ENCODE measurements at places on chromosomes 4 and X. TPM values are rescaled to one million over a fixed set of nuclear protein-coding genes. Genes with fewer than 3 reads are reported as not detected.

PCYT1B gene
- 0.27 TPM for total RNA-seq

DNA sequence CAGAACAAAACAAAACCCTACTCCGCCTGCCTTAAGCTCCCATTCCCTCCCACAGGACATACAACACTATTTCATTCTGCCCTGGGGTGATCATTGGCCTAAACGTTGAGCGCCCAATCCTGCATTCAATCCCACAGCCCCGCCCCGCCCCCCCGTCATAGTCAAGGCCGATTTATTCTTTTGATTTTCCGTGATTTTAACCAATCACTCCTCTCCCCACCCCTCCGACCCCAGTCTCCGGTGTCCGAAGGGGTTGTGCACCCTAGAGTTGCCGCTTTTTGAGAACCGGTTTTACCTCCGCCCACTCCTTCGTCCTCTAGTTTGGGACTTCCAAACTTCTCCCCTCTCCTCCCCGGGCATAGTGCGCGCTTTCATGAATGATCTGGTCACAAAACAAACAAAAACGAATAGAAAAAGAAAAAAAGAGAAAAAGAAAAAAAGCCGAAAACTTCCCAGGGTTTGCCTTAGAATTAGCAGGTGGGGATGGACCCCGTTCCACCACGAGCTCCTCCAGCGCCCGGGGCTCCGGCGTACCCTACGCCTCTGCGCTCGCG, 446 bp upstream of the UBE2A start:
- no peak for DNase-seq

DNA sequence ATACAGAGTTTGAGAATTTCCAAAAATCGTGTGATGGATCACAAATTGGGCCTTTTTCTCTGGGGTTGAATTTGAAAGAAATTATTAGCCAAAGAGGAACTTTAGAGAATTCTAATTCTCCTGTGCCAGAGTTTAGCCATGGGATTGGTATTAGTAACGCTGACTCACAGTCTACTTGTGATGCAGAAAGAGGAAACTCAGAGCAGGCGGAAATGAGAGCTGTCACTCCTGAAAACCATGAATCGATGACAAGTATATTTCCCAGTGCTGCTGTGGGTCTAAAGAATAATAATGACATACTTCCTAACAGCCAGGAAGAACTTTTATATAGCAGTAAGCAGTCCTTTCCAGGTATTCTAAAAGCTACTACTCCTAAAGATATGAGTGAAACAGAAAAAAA, 64.9 kb downstream of the N4BP2 start:
- no peak for DNase-seq

DNA sequence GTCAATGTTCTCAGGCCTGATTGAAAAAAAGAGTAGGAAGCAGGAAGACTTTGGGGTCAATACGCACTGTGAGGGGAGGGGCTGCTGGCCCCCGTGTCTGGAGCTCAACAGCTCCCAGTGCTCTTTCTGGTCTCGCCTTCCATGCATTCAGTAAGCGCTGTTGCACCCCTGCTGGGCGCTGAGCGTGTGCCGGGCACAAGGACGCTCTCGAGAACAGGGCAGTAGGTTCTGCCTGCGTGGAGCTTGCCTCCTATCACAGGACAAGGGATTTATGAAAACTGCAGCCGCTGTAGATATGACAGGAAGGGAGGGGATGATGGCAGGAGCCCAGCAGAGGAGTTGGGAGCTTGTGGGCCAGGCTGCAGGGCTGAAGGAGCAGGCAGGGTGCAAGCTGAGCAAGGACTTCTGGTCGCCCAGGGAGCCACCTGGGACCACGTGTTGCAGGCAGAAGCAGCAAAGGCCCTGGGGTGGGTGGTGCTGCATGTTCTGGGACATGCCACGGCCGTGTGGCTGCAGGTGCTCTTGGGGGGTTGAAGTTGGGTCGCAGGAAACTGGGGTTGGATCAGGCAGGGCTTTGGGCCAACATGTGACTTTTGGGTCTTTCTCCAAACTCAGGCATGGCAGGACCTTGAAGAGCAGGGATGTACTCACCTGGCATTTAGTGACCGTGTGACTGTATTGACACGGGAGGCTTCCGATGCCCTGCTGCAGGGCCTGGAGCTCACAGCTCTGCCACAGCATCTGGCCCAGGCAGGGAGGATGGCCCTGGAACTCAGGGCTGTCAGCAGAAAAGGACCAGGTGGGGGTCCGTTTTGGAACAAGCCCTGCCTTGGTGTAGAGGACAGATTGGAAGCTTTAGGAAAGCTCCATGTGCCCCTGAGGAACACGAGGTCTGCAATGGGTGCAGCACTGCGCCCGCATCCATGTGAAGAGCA, 97.9 kb downstream of the CPZ start:
- no peak for DNase-seq

GRCh38 chr4:14375816-14376215, 626.5 kb upstream of the CPEB2 start:
- no peak for DNase-seq

DNA sequence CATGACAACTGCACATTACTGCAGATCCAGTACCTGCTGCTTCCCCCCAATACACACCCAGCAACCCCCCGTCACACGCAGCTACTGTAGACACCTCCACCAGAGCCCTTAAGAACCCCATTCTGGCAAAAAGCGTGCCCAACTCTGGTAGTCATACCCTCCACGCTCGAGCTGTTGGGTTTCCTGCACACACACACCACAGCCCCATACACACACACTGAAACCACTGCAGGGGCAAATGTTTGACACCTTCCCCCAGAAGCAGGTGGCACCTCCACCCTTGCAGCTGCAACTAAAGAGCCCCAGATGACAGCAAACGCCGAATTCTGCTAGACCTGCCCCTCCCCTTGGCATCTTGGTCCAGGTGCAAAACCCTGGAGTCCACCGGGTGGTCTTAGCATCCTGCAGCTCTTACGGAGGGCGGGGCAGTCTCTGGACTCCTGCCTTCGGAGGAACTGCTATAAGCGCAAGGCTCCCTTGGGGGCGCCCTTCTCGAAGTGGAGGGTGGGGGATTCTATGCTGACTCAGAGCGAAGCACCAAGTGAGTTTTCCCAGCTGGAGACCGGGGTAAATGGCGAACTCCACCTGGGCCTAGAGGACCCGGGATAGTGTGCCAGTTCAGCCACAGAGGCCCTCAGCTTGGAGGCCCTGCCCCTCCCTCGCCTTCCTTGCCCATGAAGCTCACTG, 1.5 kb downstream of the FRMPD3 start:
- no peak for DNase-seq
